NCI-H510A (cell line): ENCODE measurements at places on chromosomes 7 and 10.

GRCh38 chr7:157633465-157634185 is 296.8 kb downstream of the DNAJB6 start:
- no peak for DNase-seq

DNA sequence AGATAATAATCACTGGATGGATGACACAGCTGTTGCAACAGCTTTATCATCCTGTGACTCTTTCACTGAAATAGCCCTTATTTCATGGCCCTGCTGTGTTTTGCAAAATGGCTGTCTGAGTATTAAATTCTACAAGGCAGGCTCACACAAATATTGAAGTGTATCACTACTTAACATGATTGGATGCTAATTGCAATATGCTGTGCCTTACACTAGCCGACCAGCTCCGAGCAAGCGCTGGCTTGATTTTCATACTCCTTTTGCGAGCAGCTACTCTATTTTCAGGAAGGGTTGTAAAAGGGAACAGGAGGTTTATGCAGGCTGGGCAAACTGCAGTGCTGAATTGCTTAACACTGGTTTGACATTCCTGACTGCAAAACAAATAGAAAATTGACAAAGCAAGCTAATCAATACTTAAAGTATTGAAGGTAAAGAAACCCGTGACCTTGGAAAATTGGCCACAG is 121.6 kb downstream of the CACNB2 start:
- DNase-seq: no peak

GRCh38 chr7:98210513-98211220 is 572 bp upstream of the BHLHA15 start:
- DNase-seq: peak; percentile 15

GRCh38 chr7:11236680-11237079 is 263.0 kb downstream of the PHF14 start:
- DNase-seq: no peak

DNA sequence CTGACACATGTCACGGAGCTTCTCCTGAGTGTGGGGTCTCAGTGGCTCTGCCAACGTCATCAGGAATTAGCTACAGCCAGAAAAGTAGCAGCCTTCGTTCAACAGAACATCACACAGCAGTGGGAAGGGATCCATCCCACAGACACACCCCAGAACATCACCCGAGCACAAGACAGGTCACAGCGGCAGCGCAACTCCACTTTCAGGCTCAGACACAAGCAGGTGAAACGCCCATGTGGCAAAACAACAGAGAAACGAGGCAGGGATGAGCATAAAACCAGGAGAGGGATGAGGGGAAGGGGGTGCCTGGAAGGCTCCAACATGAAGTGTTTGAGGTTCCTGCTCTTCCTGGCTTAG is 44.8 kb downstream of the CAMK2B start:
- DNase-seq: no peak

- DNase-seq: no peak
Observed at GRCh38 chr7:91347290-91347689, 83.1 kb downstream of the FZD1 start.

GRCh38 chr10:28710202-28710886 is 33.0 kb downstream of the BAMBI start:
- no peak for DNase-seq

DNA sequence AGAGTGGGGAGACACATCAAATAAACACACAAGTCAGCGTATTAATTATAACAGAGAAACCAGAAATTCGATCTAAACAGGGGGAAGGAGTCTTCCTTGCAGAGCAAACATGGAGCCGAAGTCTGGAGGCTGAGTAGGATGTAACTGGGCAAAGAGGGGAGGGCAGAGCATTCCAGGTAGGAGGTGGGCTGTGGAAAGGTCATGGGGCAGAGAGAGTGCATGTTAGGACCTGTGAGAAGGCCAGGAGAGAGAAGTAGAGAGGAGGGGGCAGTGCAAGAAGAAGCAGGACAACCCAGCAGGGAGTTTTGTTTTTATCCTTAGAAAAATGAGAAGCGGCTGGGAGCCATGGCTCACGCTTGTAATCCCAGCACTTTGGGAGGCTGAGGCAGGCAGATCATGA is 130.8 kb upstream of the GPR26 start:
- no peak for DNase-seq

- no peak for DNase-seq
Observed at GRCh38 chr10:103098240-103098639, 94.8 kb downstream of the NT5C2 start.

- DNase-seq: no peak
Observed at GRCh38 chr10:113620511-113620910, 43.3 kb downstream of the NRAP start.

DNA sequence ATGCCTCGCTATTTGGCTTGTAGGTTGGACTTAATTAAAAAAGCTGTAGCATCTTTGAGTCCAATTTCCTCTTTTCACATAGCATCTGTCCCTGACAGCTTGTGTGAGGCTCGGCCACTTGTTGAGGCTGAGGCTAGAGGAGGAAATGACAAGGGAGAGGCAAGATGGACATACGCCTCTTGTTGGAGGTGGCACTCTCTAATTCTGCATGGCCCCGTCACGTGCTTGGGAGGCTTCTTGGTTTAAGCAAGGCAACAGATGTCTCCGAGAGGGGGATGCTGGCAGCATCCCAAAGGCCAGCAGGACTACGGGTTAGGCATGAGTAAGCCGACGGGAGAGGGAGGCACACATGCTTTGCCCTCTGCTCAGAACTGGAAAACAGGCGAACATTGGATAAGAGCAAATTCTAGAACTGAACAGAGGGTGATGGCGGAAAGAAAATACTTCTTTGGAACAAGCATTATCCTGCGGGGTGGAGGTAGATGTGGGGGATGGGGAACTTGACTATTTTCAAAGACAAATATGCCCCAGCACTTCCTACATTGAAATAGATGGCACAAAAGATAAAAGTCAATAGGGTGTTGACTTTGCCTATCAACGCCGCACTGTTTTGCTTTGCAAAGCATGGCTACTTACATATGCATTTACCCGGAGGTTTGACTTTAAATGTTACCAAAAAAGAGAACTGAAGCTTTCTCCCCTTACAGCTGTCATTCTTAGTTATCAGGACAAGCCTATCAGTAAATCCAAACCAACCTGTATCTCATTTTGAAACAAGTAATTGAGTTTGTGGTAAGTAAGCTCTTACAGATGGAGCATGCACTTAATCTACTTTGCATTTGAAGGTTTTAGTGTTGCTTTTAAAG is 94.8 kb downstream of the CHN2 start:
- peak; percentile 83 for DNase-seq

- no peak for DNase-seq
Observed at GRCh38 chr10:59375990-59376389, 13.6 kb upstream of the FAM13C start.

GRCh38 chr10:8454357-8454756 is 399.9 kb downstream of the GATA3 start:
- DNase-seq: no peak

- no peak for DNase-seq
Observed at GRCh38 chr7:118845791-118846190, 621.3 kb downstream of the ANKRD7 start.

DNA sequence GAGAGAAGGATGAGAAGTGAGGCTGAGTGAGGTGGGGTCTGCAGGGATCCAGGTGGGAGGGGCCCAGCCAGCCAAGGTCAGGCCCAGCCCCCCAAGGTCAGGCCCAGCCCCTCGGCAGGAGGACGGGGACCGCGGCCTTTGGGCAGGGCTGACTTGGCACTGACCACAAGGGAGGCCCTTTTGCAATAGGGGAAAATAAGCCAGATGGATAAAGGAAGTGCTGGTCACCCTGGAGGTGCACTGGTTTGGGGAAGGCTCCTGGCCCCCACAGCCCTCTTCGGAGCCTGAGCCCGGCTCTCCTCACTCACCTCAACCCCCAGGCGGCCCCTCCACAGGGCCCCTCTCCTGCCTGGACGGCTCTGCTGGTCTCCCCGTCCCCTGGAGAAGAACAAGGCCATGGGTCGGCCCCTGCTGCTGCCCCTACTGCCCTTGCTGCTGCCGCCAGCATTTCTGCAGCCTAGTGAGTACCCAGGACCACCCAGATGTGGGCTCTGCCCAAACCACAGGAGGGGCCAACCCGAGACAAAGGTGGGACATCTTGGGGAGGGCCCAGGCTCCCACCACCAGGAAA is at the start of gene PILRA:
PILRA (plus strand) TSS at position 227 of the 571 bp plus-strand sequence; CDS start at position 397, 170 bp downstream.
- DNase-seq: no peak

GRCh38 chr7:143048827-143049226 is 3.3 kb upstream of the OR6V1 start:
- no peak for DNase-seq

DNA sequence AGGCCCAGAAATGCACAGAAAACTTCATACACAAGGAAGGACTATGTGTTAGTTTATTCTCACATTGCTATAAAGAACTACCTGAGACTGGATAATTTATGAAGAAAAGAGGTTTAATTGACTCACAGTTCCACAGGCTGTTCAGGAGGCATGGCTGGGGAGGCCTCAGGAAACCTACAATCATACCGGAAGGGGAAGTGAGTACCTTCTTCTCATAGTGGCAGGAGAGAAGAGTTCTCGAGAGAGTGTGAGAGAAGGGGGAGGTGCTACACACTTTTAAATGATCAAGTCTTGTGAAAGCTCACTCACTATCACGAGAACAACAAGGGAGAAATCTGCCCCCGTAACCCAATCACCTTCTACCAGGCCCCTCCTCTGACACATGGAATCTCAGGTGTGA is 16.8 kb upstream of the RAMP3 start:
- DNase-seq: no peak

DNA sequence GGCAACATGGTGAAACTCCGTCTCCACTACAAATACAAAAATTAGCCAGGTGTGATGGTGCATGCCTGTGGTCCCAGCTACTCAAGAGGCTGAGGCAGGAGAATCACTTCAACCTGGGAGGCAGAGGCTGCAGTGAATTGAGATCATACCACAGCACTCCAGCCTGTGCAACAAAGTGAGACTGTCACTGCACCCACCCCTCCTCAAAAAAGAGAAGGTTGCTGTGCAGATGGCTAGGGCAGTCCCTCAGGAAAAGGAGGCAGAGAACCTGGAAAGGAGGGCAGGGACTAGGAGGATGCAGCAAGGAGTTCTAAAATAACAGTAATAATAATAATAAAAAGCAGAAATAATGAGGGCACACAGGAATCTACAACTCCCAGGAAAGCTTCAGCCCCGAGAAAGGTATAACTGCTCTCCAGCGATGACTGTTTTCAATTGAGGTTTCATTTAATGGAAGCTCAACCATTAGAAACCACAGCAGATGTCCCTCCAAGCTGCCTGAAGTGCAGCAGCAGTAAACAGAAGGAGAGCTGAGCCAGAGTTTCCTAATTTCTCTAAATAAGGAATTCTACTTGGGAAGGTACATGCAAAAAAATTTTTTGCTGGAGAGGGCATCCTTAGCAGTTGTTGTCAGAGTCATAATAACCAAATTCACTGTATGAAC is 326.5 kb downstream of the GATA3 start:
- DNase-seq: no peak

GRCh38 chr7:2124604-2125345 is 108.0 kb downstream of the MAD1L1 start:
- peak; percentile 85 for DNase-seq

DNA sequence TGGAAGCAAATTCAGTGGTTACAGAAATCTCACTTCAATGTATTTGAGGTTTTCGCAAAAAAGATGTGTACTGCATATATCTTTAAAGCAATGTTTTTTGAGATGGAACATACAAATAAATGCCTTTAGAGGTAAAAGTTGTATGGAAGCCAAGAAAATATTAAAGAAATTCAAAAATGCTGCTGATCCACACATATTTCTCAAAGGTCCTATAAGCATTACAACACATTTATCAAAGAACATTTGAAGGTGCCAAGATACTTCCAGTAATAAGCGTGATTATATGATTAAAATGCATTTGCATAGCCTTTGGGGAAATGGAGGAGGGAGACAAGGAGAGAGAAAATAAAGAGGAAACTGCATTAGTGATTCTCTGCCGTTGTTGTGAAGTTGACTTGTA is 260.1 kb downstream of the BICC1 start:
- no peak for DNase-seq

- DNase-seq: no peak
Observed at GRCh38 chr7:139626817-139627216, 103.3 kb downstream of the CLEC2L start.

DNA sequence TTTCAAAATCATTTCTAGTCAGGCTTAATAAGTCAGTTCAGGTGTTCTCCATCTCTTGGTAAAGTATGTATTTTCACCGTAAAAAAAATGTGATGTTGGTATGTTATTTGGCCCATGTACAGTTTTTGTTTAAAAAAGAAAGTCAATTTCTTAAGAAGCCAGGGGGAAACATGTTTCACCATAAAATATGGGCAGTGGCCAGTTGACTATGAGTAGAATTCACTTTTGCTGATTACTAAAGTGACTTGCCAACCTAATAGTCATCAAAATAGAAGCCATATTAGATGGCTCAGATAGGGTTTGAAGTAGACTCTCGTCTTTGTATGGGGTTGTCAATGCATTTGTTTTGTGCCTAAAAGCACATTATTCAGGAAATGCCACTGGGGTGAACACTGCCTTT is 266.3 kb downstream of the BICC1 start:
- DNase-seq: no peak

DNA sequence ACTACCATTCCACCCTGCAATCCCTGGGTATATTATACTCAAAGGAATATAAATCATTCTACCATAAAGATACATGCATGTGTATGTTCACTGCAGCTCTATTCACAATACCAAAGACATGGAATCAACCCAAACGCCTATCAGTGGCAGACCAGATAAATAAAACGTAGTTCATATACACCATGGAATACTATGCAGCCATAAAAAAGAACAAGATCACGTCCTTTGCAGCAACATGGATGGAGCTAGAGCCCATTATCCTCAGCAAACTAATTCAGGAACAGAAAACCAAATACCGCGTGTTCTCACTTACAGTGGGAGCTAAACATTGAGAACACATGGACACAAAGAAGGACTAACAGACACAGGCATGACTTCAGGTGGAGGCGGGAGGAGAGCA is 138.3 kb downstream of the DYNC2I1 start:
- no peak for DNase-seq
